ENCODE measurements at places on chromosomes 12 and 14. TPM values are rescaled to one million over a fixed set of nuclear protein-coding genes. Genes with fewer than 3 reads are reported as not detected.

DNA sequence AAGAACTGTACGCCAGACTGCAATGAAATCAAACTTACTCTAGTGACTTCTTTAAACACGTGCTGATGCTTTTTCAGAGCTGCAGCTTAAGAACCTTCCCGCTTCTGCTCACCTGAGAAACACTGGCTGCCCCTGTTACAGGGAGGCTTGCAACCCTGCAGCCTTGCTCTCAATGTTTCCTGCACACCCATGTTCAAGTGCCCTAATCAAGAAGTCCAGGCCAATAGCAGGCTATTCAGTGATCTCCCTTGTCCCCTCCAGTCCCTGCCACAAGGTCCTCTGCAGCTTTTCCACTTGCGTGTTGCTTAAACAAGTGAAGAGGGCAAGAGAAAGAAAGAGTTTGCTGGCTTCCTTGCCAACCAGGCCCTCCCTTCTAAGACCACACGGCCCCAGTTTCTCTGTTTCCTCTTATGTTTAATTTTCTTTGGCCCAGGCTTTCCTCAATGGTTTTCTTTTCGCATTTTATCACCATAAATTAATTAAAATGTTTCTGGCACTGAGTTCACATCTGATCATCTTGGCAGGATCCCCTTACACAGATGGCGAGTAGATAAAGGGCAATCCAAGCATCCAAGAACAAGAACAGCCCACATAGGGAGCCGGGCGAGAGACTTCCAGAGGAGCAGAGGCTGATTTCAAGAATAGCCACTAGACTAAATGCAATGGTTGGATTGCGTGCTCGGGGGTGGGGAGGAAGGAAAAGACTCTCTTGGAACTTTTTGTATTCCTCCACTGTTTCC, 82.3 kb upstream of the CDKN3 start:
- no peak for DNase-seq

DNA sequence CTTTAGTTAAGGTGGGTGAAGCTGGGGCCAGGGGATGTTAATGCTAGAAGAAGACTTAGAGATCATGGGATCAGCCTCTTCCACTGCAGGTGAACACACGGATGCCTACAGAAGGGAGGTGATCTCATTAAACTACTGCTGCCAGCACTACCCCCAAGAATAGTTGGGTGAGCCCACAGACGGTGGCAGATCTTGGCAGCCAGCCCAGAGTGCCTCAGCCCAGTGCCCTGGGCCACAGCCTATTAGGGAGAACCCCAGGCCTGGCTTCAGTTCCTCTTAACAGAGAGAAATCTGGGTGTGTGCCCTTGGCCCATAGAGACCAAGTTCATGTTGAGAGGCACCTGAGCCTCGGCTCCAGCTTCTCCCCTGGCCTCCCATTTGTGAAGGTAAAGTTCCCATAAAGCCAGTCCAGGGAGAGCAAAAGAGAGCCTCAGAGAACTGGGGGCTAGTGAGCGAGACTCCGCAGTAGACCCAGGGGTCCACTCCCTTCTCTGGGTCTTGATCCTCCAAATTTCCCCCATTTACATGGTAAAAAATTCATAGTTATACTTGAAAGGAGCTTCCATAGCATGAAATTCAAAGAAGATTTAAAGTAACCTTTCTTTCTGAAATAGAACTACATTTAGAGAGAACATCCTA, 125.0 kb upstream of the CCND2 start:
- no peak for DNase-seq

- DNase-seq, result no peak
These were observed 140.4 kb downstream of the CHST11 start for GRCh38 chr12:104596898-104597843.

The TAS2R50 gene
- total RNA-seq, result 0.60 TPM

- DNase-seq, result no peak
These were observed 42.6 kb upstream of the POC1B start for GRCh38 chr12:89568484-89568883.

- no peak for DNase-seq
These were observed 41.6 kb downstream of the USP15 start for GRCh38 chr12:62301799-62302133.

- DNase-seq, result no peak
These were observed 632 bp downstream of the NYNRIN start for GRCh38 chr14:24399447-24399822.

- no peak for DNase-seq
These were observed 26.5 kb upstream of the ACTN1 start for GRCh38 chr14:69005432-69006148.

The TMEM132C gene
- total RNA-seq, result not detected

The KRT3 gene
- total RNA-seq, result not detected

The TMEM52B gene
- total RNA-seq, result not detected

- DNase-seq, result no peak
These were observed 64.1 kb upstream of the HIF1A start for GRCh38 chr14:61631045-61631687.

The USP44 gene
- 3.7 TPM for total RNA-seq

The BBS10 gene
- total RNA-seq, result 5.1 TPM

The RERGL gene
- not detected for total RNA-seq

The SDSL gene
- total RNA-seq, result 3.6 TPM

DNA sequence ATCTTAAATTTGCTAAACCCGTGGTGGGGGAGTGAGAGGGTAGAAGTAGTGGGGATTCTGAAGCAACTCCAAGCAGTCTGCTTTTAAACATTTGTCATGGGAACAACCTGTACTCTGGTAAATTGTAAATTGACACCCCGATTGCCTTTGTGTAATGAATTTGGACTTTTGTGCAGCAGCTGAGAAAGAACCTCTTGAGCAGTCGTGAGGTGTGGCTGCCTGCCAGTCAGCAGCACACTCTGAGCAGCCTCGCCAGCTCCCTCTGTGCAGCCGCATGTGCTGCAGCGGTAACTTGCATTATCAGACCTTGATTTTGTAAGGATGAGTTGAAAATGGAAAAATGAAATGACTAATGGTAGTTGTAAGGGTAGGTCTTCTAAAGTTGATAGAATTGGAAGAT, 74.3 kb downstream of the SUSD6 start:
- DNase-seq, result no peak

DNA sequence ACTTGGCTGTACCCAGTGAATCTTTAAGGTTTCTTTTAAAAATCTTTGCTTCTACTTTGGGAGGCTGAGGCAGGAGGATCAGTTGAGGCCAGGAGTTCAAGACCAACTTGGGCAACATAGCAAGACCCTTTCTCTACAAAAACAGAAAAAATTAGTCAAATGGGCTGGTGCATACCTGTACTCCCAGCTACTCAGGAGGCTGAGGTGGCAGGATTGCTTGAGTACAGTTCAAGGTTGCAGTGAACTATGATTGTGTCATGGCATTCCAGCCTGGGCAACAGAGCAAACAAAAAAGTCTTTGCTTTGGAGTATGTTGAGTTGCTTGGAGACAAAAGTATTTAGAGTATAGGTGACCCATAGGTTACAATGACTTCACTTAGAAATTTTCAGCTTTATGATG, 6.2 kb upstream of the DDX55 start:
- no peak for DNase-seq

Data from activated CD4-positive, alpha-beta T cell treated with anti-CD3 and anti-CD28 coated beads, Interleukin-2, amount 10 ng/mL, durations not matched to agents 7 days and 5 days (primary cell).